Right cardiac atrium (tissue), 5 donors: ENCODE measurements at places on chromosomes 13 and 19. TPM values are rescaled to one million over a fixed set of nuclear protein-coding genes. Genes with fewer than 3 reads are reported as not detected.

The FFAR2 gene
- total RNA-seq = 0.44 TPM

The COPE gene
- total RNA-seq = 144 TPM

The NEK5 gene
- total RNA-seq = 0.74 TPM

The KLK7 gene
- total RNA-seq = not detected

The GRAMD1A gene
- 32.3 TPM for total RNA-seq

The IZUMO4 gene
- total RNA-seq = 1.1 TPM

The CCDC169 gene
- 0.20 TPM for total RNA-seq

The METTL21C gene
- not detected for total RNA-seq

The LRRC63 gene
- not detected for total RNA-seq

The KLK4 gene
- not detected for total RNA-seq

The MRPL54 gene
- 65.1 TPM for total RNA-seq

The CCL25 gene
- not detected for total RNA-seq
